ENCODE measurements at places on chromosomes 1 and 21. TPM values are rescaled to one million over a fixed set of nuclear protein-coding genes. Genes with fewer than 3 reads are reported as not detected.

DNA sequence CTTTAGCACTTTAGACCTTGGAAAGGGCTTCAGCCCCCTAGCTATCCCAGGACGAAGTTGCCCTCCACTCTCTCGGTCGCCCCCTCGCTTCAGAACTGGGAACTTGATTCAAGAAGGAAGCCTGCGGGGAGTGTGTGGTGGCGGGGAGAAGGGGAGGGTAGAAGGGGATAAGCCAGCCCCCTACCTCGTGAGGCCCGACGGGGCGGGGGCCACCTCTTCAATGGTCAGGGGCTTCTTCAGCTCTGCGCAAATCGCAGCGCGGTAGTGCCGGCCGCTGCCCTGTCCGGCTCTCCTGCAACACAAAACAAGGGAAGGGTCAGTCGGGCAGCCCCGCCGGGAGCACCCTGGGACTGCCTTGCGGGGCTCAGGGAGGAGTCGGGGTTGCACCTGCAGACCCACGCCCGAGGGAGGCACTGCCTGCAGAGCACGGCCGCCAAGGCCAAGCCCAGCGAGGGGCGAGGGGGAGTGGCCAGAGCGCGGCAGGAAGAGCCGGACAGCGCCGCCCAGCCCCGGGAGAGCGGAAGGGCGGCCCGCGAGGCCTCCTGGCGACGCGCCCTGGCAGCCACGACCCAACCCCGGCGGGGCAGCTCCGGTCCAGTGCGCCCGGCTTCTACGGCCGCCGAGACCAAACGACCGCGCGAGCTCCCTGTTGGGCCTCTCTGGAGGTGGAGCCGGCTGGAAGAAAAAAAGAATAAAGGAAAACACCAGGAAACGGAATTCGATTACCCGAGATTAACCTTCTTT is 56.2 kb upstream of the RASAL2 start:
- no peak for DNase-seq

GRCh38 chr1:39960431-39960958 is 5.5 kb downstream of the MFSD2A start:
- no peak for DNase-seq

GRCh38 chr1:28087614-28088167 is 719 bp downstream of the EYA3 start:
- DNase-seq = peak; percentile 51

OR2T11 gene
- total RNA-seq = not detected

MRPL55 gene
- total RNA-seq = 71.8 TPM

- no peak for DNase-seq
Measured at GRCh38 chr1:171455967-171456366, 29.4 kb upstream of the PRRC2C start.

- no peak for DNase-seq
Measured at GRCh38 chr1:228424685-228425660, 8.3 kb upstream of the TRIM17 start.

DNA sequence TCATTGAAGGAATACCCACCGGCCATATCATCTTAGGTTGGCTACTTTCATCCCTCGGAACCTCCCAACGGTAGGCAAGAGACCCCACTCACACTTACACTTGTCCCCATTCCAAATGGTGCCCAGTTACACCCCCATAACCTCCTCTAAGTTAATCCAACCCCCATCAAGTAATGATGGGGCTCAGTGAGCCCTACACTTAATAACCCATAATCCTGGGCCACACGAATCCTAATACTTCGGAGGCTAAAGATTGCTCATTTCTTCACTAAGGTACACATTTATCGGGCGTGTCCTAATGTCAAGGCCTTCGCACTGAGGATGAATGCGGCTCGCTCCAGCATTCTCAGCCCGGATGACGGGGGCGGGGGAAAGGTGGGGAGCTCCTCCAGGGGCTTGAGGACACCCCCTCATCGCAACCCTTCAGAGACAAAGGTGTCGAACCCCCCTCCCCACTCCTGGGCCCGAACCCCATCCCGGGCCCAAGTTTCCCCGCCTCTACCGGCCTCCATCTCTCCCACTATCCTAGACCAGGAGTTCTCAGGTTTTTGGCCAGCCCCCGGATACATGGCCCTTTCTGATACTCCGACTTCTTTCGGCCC is 435 bp downstream of the ILF2 start:
- DNase-seq = no peak

DNA sequence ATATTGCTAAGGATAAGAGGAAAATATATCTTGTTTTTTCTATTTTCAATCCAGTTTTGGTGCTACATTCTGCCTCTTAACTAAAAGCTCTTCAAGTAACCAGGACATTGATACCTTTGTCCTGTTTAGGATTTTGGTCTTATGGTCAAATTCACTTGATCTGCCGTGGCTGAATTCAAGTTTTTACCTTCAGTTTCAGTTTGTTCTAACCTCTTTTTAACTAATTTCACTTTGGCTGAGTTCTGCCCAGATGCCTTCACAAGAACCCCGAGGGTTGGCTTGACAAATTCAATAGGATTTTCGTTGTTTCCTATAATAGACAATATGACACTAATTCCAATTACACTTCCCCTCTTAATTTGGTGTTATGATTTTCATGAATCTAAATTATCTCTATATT is 84.5 kb upstream of the C1orf21 start:
- DNase-seq = no peak

DNA sequence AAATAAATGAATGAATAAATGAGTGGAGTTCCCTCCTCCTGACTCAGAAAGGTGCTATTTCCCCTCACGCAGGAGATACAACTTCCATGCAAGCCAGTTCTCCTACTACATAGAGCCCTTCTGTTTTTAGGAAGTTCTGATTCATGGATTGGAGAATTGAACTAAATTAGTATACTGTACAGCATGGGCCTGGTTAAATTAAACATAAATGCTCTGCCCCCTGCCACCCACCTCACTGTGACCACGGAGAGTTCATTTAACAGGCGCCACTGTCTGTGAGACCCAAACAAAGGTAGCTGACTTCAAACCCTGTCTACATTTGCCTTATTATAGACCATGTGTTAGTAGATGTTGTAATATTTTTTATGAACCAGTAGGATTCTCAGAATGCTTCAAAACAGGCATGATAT is 9.1 kb upstream of the IRF2BP2 start:
- no peak for DNase-seq

CFHR1 gene
- total RNA-seq = not detected

LCE1E gene
- not detected for total RNA-seq

DNA sequence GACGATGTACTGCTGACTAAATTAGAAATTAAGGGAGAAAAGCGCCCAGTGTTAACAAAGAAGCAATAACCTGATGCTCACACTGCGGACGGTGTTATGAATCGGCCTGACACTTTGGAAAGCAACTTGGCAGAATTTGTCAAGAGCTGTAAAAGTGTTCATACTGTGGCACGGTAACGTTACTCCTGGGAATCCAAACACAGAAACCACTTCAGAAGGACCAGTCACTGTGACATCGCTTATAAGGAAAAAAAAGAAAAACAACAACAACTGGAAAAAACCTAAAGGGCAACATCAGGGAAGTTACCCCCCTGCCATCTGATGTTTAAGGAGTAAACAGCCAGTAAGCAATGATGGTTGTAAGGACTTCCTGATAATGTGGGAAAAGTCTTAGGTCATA is 27.7 kb downstream of the CAPZB start:
- no peak for DNase-seq

- DNase-seq = no peak
Measured at GRCh38 chr1:234699795-234700665, 90.1 kb upstream of the IRF2BP2 start.

GRCh38 chr1:151993084-151993733 is 450 bp downstream of the S100A10 start:
- peak; percentile 30 for DNase-seq

- DNase-seq = no peak
Measured at GRCh38 chr1:220370041-220370700, 97.9 kb upstream of the RAB3GAP2 start.

IGSF5 gene
- total RNA-seq = not detected

GRCh38 chr1:10522322-10522860 is 47.6 kb downstream of the PEX14 start:
- no peak for DNase-seq

LCE2C gene
- total RNA-seq = not detected

ZBTB8A gene
- total RNA-seq = 0.42 TPM

CSMD2 gene
- not detected for total RNA-seq

- no peak for DNase-seq
Measured at GRCh38 chr1:30255111-30255724, 468.2 kb downstream of the MATN1 start.

DNA sequence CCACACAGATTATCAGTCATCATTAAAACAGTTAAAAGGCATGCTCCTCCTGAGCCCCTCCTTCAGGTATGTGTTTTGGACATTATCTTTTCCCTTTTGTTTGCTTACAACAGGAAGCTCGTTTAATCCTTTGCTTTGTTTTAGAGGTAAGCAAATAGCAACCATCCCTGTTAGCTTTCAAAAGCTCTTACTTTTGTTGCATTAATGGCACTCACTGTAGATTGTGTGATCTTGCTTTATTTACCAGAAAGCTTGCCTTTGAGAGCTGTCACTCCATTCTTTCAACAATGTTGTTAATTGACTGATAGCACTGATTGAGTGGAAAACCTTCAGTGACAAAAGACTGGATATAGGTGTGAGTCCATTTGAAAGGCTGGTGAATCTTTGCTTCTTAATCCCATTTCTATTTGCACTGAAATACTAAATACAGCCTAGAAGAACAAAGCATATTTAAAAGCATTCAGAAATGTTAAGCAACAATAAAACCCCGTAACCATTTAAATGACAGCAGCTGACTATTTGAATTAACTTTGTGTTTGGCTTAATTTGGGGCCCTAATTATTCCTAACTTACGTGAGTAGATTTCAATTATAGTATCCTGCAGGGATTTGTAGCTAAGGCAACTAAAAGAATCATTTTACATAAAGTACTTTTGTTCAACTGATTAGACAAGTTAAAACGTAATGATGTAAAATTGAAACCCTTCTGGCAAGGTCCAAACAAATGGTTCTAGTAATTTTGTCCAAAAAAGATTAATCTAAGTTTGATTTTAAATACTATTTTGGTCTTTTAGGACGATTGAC is 48.3 kb downstream of the ADGRL2 start:
- DNase-seq = no peak

DNA sequence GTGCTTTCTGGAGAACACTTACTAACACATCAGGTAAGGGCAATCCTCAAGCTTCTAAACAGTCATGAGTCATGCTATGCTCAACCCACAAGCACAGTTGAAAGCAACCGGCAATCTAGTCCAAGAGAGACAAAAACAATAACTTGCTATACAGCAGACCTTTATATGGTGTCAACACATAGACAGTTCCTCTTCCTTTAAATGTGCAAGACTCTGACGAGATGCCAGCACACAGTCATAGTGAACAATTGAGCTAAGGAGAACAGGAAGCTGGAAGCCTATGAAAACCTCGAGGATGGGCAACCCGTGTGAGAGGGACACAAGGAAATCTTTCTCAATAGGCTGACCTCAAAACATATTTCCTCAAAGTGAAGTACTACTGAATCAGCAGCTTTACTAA is 5.3 kb downstream of the ADIPOR1 start:
- no peak for DNase-seq

GRCh38 chr1:206041640-206042039 is 11.3 kb upstream of the RHEX start:
- DNase-seq = no peak

SLAMF9 gene
- total RNA-seq = not detected

- DNase-seq = no peak
Measured at GRCh38 chr1:4825800-4826450, 171.5 kb downstream of the AJAP1 start.

GRCh38 chr1:173733912-173734311 is 19.1 kb downstream of the KLHL20 start:
- no peak for DNase-seq

IGSF3 gene
- 2.0 TPM for total RNA-seq

UBE2U gene
- not detected for total RNA-seq

DNA sequence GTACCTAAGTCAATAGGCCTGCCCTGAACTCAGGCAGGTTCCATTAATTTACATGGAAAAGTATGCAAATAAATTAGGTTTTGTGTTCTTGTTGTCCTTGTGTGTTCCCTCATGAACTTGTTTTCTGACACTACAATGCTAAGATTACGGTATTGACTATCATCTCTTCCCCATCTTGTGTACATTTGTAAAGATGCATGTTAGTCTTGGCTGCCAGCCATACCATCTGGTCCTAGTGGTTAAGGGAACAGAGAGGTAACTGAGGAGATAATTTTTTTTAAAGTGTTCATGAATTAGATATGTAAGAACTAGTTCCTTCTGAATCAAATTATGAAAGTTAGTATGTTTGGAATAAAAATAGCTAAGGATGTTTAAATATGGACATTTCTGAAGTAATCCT is 167.6 kb upstream of the ADAMTS5 start:
- no peak for DNase-seq

GRCh38 chr1:41498804-41499203 is 14.3 kb upstream of the EDN2 start:
- DNase-seq = no peak

GRCh38 chr1:24362982-24363614 is 43.9 kb downstream of the GRHL3 start:
- no peak for DNase-seq

DNA sequence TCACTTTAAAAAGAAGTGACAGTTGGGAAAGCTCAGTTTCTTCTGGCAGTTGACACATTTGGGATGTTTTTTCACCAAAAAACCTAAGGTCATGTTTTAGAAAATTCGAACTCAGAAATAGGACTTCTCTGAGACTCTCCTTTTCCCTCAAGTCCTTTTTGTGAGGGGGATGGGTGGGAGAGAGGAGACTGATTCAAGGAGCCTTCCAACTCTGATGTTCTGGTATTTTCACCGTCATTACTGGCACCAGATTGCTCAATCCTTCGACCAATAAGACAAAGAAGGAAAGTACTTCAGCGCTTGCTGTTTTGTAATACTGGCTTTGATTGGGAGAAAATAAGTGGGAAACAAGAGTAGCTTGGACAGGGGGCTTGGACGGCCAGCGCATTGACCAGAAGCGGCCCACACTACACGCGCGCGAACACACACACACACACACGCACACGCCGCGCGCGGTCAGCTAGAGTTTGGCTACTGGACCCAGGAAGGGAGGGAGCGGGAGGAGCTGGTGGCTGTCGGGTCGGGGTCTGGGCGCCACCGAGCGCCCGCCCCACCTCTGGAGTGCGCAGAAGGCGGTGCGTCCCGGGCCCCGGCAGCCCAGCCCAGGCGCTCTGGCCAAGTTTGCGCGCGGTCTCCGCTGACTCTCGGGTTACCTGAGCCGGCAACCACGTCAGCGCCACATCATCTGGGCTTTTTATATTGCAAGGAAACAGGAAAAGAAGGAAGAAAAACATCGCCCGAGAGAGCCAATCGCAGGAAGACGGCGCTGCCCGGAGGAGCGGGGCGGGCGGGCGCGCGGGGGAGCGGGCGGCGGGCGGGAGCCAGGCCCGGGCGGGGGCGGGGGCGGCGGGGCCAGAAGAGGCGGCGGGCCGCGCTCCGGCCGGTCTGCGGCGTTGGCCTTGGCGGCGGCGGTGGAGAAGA is at the start of gene KCNK1:
Gene KCNK1 (plus strand): TSS at position 855 of the 921 bp plus-strand sequence. CDS start 66 bp downstream, at position 921.
- no peak for DNase-seq
